ENCODE measurements at places on chromosomes 5 and 9.

DNA sequence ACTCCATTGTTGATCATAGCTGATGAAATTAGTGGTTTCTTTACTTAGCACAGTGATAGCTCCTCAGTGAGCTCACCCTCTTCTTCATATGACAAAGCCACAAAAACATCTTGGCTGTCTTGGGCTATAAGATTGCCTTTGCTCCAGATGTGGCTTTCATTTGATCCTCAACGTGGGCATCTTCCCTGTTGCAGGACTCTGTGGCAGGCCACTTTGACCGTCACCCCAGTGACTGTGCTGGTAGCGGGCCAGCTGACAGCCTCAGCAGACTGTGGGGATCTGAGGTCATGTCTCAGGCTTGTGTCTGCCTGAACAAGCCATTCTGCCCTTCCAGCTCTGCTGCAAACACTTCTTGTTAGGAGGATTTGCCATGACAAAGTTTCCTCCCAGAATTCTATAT is 422.2 kb downstream of the NR2F1-AS1 start:
- no peak for DNase-seq

DNA sequence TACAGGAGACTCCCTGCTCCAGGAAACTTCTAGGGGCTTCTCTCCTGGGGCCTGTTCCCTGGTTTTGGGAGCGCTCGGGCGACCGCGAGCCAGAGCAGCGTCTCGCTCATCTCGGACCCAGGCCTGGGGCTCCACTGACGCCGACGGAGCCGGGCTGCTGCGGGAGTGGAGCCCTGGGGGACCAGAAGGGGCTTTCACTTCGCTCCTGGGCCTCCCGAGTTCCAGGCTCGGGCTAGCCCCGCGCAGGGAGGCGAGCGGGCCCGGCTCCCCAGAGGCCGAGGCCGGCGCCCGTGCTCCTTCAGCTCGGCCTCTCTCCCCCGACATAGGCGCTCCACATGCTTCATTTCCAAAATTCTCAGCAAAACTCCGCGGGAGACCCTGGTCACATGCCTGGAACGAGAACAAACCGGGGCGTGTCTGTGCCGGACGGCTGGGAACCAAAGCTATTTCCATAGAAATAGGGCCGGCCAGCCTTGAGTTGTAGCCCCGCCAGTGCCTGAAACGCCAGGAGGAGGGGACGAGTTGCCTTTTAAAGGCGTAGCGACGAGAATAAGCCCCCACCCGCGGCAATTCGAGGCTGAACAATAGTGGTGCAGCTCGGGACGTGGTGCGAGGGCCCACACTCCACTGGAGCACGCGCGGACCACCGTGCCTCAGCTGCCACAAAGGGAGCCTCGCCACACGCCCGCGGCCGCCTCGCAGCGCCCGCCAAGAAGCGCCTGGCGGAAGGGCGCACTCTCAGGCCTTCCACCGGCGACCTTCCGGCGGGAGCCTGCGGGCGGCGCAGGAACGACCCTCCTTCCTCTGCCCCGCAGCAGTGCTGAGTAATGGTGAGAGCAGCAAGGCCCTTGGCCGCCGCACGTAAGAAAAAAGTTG is 1.1 kb upstream of the G3BP1 start:
- DNase-seq: peak; percentile 77

- no peak for DNase-seq
Measured at GRCh38 chr5:43855452-43855851, 252.5 kb downstream of the NNT start.

GRCh38 chr5:169943026-169943425 is 37.3 kb downstream of the INSYN2B start:
- DNase-seq: no peak

DNA sequence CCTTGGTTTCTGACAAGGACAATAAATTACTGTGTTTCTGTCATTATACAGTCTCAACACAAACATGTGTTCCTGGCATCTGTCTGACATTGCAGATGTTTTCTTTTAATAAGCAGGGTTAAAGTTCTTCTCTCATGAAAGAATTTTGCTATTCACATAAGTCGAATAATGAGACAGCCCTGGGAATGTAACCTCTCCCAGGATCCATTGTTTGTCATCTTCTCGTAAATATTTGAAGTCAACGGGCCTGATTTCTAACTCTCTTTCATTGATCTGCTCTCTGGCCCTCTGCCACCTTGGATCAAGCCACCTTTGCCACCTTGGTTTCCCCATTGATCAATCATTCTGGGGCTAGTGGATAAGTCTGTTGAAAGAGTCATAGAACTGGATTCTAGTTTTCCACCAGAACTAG is 12.9 kb upstream of the CAST start:
- DNase-seq: no peak

DNA sequence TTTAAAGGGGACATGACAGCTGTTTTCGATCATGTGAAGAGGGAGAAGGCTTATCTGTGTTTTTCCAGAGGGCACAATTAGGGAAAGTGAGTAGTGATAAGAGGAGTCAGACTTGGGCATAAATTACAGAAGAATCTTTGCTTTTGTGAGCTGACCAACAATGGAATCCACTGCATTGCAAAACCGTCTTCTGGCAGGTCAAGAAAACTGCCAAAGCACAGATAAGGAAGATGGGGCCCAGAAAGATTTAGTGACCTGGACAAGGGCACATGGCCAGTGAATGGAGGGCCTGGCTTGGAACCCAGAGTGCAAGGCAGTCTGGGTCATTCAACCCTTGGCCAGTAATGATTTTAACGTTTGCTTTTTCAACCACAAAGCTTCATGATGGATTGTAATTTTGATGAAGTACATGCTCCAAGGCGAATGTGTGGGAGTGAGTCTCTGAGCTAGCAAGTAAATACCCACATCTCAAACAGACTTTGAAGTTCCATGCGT is 153.2 kb upstream of the MAST4 start:
- DNase-seq: no peak

- no peak for DNase-seq
Measured at GRCh38 chr5:68053202-68053601, 162.4 kb upstream of the PIK3R1 start.

- no peak for DNase-seq
Measured at GRCh38 chr5:100790951-100791350, 112.1 kb downstream of the ST8SIA4 start.

GRCh38 chr9:28293369-28294090 is 720.2 kb upstream of the C9orf72 start:
- DNase-seq: no peak

DNA sequence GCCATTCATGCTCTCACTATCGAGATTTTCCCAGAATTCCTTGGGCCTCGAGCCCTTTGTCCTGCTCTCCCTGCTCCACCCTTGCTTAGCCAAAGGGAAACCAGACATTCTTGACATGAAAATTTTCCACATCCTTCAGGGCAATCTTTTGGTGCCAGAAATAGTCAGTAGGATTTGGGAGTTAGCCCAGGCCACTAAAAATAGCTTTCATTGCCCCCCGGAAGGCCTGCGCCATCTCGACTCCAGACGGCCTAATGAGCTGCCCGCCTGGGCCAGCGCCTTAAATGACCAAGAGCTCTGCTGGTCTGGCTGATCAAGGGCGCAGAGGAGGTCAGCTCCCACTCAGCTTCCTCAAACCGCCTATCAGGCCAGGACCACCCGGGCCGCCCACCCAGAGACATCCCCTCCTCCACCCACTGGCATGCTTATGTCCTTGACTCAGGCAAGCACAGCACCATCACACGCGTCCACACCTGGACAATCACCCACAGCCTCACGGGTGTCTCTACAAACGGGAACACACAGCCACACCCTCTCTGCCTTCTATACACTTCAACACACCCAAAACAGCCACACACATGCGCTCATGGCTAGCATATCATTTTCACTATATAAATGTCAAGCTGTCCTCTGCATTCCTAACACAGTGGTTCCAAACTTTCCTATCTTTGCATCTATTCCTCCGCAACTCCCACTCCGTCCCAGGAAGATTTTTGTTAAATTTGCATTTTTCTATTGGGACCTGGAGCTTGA is 20.9 kb downstream of the DUSP1 start:
- no peak for DNase-seq

DNA sequence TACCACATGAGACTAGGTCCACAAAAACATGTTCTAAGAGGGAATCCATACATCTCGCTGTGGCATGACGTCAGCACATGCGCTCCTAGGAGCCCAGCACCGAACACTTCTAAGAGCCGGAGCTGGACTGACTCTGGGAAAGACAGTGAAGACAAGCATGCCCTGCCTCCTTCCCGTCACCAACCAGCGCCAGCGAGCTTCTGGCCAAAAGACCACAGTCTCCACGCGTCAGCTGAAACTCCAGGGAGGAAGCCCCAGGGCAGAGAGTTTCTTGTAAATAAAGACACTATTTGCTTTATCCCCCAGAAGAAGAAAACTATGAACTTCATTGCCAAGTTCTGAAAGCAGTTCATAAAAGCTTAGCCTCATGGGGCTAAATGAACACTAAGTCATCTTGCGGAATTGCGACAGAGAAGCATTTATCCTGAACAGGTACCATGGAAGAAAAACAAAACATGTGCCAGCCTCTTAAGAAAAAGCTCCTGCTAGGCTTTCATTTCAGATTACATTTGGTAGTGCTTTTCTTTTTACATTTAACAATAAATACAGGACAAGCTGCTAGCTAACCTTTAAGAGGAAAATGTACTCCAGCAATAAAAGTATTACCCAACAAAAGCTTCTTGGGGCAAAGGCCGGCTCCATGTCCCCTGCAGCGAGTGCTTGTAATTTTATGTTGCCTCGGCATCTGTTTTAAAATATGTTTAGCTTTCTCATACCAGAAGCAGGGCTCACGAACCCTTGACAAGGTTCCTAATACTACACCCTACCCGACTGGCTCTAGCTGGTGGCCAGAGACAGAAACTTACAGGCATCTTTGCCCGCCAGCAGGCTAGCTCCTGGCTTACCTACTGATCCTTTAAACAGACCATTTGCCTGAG is 96.5 kb downstream of the PRRT1B start:
- DNase-seq: no peak

- DNase-seq: no peak
Measured at GRCh38 chr5:73136055-73136562, 15.7 kb downstream of the TMEM171 start.

DNA sequence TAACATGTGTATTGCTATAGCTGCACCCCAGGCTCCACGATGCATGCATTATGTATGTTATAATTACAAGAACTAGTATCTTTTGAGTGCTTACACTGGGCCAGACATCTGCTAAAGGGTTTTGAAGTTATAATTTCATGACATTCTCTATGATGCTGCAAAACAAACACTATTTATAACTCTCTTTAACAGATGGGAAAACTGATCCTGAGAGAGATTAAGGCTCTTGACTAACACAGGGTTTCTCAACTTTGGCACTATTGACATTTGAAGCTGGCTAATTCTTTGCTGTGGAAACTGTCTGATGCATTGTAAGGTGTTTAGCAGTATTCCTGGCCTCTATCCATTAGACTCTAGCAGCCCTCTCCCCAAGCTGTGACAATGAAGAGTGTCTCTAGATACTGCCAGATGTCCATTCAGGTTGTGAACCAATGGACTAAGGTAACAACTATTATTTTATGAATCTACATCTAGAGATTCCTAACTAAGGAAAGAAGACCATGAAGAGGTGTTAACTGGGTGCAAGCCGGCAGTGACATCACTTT is 258.6 kb downstream of the ASTN2 start:
- no peak for DNase-seq

- DNase-seq: no peak
Measured at GRCh38 chr5:111502956-111503355, 9.4 kb downstream of the STARD4 start.

DNA sequence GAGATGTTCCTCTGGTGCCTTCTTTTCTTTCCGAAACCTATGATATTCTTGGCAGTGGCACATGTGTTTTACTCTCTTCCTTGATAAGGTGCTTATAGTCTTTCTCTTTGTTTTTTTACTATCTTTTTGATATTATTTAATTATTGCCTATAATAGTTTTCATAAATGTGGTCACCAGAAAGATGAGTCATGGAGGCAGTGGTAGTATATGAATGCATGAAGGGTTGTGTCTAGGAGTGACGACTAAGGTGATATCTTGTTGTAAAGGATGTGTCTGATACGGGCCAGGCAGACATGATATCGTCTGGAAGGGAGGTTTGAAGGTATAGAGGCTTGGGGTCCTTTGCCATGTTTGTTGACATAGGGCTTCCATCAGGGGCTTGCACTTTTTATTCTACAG is 36.8 kb downstream of the SLC44A1 start:
- no peak for DNase-seq

GRCh38 chr5:159465604-159466003 is 135.3 kb upstream of the IL12B start:
- DNase-seq: no peak

- no peak for DNase-seq
Measured at GRCh38 chr5:32206509-32207354, 32.6 kb upstream of the GOLPH3 start.

- DNase-seq: no peak
Measured at GRCh38 chr5:150532996-150533395, 25.1 kb downstream of the NDST1 start.

DNA sequence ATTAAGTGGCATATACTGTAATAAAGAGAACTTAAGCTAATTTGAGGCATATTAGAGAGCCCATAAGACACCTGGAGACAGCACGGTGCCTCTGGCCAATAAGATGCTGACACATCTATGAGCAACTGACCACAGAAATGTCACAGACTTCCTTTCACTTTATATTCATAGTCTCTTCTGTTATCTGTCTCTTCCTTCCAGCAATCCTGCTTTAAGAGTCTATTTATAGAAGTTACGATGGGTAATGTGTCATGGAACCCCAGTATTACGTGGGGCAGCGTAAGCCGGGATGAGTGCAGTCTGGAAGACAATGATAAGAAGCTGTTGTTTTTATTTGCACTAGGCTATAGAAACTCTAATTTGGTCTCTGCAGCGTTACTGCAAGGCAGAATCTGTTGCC is 136.8 kb downstream of the CFAP90 start:
- DNase-seq: no peak

GRCh38 chr9:126682113-126682810 is 68.5 kb downstream of the LMX1B start:
- no peak for DNase-seq

- DNase-seq: no peak
Measured at GRCh38 chr5:158170060-158170459, 311.1 kb upstream of the CLINT1 start.

DNA sequence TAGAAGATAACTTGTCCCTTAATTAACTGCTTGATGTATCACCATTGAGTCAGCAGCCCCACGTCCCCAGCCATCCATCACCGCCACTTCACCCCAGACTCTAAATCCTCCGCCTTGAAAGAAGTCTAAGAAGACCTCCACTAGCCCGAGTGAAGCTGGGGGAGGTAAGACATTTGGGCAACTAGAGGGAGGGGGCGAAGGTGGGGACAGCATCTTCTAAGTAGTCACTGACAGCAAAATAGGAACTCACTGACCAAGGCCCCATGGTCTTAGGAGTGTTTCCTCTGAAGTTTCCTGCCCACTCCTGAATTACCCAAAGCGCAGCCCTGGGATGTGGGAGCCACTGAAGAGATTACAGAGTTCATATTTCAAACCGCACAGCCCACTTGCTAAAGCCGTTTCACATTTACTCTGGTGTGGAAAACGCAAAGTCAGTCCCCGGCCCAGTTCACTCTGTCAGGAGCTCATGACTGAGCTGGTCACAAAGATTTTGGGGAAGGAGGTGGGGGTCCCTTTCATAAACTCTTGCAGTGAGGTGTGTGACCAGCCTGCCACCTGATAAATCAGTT is 107.4 kb downstream of the LHFPL2 start:
- DNase-seq: no peak

Measured in tibial nerve (tissue), 4 donors.